HFF-Myc (cell line): ENCODE measurements at places on chromosomes 11 and 22.

DNA sequence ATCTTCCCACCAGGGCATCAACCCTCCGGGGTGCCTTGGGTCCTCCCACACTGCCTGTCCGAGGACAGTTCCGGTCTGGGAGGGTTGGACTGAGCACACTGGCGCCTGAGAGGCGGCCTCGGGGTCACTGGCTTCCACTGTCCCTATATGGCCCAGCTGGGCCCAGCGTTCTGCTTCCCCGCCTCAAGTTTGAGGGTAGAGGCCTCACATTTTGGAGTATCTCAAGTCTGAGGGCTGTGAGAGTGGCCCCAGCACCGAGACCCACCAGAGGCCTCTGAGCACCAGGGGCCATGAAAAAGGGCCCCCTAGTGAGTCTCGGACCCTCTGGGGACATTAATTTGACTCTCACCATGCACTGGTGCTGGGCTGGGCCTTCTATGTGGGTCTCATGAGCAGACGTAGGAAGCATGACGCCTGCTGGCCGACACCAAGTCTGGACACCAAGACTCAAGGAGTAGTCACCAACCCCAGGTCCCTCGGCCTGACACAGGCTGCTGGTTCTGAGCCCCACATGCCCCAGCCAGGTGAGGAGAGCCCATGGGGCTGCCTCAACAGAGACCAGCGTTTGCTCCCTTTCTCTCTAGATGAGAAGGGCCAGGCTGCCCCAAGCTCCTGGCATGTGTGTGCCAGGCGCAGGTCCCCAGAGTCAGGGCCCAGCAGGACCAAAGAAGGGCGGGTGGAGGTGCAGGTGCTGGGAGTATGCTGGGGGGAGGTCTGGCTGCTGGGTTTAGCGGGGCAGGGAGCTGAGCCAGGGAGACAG is 27.5 kb downstream of the ARVCF start:
- DNase-seq = no peak

- no peak for DNase-seq
Observed at GRCh38 chr22:38505541-38506117, 482 bp downstream of the DDX17 start.

GRCh38 chr22:36442506-36443197 is 38.8 kb downstream of the TXN2 start:
- DNase-seq = no peak

- DNase-seq = no peak
Observed at GRCh38 chr11:33552756-33553155, 147.9 kb downstream of the C11orf91 start.
